ENCODE measurements at places on chromosomes 3 and 15.

DNA sequence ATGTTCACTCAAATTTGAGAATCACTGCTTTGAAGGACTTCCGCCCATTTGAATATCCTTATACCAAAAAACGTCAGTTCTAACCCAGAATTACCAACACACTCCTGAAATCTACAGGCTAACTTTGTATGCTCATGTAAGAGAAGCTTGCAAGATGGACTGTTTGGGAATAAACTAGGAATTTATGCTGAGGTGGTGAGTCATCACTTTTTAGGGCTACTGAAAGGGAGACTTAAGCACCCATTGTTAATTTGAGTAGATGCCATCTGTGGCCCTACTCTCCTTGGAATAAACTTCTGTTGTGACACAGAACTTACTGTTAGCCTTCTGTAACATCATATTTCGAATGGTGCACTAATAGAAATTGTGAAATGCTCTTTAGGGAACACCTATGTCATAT is 74.6 kb downstream of the FGF12 start:
- DNase-seq = no peak

DNA sequence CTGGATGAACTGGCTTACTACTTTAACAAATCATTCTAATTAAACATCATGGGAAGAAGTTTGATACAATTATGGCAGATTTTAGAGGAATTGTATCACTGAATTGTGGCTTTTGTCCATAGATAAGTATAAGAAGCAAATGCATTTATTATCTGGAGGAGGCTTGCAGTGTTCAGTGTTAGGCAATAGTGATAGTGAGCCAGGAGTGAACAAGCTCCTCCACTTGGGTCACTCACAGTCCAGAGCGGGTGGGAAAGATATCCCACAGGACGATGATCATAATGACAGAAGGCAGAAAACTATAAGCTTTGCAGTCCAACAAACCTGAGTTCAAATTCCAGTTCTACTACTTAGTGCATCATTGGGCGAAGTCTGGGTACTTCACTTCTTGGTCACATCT is 64.0 kb upstream of the VILL start:
- DNase-seq = no peak

DNA sequence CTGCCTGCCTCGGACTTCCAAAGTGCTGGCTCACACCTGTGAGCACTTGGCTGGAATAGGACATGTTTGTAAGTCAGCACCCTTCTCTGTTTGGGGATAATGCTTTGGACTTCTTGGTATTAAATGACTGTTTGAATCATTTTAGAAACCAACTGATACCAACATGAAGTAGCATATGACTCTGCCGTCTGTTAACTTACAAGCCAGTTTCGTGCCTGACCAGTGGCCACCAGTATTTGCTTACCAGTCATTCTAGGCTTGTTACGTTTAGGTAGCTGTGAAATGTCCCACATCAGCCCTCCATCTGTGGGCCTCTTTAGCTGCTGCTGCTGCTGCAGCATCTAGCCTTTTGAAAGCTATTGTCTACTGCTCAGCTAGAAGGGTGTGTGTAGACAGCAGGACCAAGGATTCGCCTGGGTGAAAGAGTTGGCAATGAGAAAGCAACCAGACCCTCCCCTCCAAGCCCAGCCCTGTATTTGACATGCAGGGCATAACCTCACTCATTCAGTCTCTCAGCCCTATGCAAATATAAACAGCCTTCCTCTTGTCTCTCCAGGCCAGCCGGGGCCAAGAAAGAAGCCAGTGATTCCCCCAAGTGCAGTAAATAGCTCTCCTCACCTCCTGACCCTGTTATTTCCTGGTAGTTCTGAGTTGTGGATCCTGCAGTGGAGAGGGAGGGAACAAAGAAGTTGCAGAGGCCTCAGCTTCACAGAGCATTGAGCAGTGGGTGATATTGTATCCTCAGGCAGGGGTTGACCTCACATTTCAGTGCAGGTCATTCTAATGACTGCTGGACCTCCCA is 51.0 kb downstream of the NKIRAS1 start:
- DNase-seq = no peak

GRCh38 chr3:178771511-178771910 is 235.3 kb downstream of the KCNMB2 start:
- DNase-seq = no peak

Data from stimulated activated naive CD4-positive, alpha-beta T cell treated with Interleukin-2 at 50 U/mL for 16 hours (primary cell).